ENCODE measurements at places on chromosomes 11 and 22. TPM values are rescaled to one million over a fixed set of nuclear protein-coding genes. Genes with fewer than 3 reads are reported as not detected.

Gene DKK3
- total RNA-seq = 165 TPM

Gene CARD16
- total RNA-seq = 68.7 TPM

GRCh38 chr11:7098235-7098832 lies 9.5 kb downstream of the RBMXL2 start:
- peak; percentile 67 for DNase-seq

- DNase-seq = no peak
Measured at GRCh38 chr11:73216465-73216864, 1.6 kb upstream of the P2RY2 start.

DNA sequence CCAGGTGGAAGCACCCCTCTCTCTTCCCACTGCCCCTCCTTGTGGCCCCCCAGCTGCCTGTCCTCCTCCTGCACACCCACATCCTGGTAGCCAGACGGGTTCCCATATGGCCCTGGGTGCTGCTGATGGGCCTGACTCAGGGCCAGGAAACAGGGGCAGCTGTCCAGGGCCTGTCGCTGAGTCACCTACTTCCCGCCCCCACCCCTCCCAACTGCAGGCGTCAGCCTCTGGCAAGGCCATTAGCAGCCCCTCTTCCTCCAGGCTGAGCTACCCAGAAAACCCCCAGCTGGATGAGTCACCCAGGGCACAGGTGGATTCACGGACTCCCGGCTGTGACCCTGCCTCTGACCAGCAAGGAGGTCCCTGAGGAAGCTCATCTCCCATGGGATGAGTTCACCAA lies 6.9 kb upstream of the GAL start:
- DNase-seq = peak; percentile 87

DNA sequence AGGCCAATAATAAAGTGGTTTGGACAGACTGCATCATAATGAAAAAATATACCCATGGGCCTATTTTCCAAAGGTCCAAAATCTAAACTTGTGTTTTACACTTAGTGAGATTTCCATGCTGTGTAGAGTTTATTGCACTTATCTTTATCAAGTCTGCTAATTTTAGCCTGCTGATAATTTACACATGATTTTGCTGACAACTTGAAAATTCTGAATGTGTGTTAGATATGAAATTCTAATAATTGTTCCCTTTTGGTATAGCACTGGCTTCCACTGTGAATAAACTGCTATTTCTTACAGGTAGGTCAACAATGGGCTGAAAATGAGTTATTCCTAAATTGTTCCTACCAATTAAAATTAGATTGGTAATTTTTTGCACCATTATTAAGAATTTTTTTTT lies 589.1 kb upstream of the ANO3 start:
- no peak for DNase-seq

DNA sequence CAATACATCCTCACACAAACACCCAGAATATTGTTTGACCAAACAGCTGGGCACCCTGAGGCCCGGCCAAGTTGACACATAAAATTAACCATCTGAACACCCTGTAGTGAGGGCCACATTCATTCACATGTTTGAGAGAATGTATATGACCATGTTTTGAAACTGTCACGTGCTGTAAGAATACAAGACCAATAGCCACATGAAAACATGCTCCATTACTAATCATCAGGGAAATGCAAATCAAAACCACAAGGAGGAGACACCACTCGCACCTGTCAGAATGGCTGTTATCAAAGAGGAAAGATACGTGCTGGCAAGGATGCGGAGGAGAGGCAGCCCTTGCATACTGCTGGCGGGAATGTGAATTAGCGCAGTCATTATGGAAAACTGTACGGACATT lies 38.3 kb upstream of the IGSF9B start:
- DNase-seq = no peak

GRCh38 chr22:46088541-46089311 lies 61.6 kb upstream of the PPARA start:
- peak; percentile 79 for DNase-seq

DNA sequence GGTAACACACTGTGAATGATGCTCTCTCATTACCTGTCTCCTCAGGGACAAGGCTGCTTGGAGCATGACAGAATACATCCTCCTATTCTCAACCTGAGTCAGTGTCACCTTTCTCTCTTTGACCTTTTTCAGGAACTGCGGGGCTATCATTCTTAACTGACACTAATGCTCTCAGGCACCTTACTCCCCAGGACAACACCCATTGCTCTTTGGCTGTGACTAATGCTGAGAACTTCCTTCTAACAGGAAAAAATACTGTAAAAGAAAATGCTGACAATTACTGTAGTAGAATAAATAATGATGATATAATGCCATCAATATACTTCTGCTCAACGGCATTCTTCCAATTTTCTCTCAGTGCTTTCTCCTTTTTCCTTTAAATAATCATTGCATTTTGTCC lies 2082.7 kb upstream of the RAG2 start:
- DNase-seq = no peak

- DNase-seq = no peak
Measured at GRCh38 chr11:15651816-15652215, 537.1 kb downstream of the INSC start.

DNA sequence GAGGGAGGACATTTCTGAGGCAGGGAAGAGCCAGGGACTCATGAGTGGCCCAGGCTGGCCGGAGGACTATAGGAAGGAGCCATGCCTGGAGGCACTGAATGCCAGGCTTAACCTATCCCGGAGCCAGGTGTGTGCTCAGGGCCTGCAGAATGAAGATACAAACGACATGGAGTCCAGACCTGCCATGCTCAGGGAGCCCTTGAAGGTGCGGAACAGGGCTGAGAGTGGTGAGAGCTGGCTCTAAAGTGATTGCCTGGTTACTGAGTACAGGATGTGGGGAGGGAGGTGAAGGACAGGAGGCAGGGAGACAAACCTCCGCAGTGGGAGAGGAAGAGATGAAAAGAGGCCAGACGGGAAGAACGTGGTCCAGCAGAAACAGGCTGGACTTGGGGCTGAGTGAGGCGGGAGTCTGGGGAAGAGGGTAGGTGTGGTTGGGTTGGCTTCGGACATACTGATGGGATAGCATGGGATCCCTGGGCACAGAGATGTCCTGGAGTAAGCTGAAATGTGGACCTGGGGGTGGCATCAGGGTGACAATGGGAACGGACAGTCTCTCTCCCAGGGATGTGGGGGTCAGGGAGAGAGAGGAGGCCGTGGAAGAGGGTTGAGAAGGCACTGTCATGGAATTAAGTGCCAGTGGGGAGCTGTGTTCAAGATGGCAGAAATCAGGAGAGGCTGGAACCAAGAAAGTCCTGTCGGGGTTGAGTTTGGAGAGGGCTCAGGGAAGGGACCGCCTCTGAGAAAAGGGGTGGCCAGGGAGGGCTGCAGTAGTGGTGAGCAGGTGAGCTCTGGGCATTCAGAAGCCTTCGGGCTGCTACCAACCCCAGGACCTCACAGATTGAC lies 1.5 kb upstream of the ANKRD13D start:
- DNase-seq = no peak

Gene CREB3L1
- total RNA-seq = 0.78 TPM

GRCh38 chr22:44620841-44621257 lies 81.2 kb upstream of the PRR5 start:
- no peak for DNase-seq

Gene NCF4
- not detected for total RNA-seq

Gene LARGE2
- not detected for total RNA-seq

Data from endothelial cell of umbilical vein (primary cell).